ENCODE measurements at places on chromosomes 16 and 17. TPM values are rescaled to one million over a fixed set of nuclear protein-coding genes. Genes with fewer than 3 reads are reported as not detected.

GRCh38 chr16:85798901-85799496, 345 bp downstream of the EMC8 start:
- no peak for DNase-seq

DNA sequence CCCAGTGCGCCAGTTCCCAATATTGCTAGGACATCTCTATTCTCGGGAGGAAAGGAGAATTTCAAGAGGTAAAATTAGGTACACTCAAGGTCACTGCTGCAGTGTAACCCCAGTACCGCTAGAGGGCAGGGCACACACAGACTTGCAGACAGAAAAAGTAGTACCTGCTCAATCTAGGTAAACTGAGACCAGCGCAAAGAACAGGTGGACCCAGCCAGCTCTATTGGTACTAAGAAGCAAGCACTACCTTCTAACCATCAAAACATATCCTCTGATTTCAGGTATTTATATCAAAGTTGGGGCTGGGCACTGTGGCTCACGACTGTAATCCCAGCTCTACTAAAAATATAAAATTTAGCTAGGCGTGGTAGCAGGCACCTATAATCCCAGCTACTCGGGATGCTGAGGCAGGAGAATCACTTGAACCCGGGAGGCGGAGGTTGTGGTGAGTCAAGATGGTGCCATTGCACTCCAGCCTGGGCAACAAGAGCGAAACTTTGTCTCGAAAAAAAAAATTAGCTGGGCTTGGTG, 3.6 kb upstream of the WDR81 start:
- peak; percentile 69 for DNase-seq

DNA sequence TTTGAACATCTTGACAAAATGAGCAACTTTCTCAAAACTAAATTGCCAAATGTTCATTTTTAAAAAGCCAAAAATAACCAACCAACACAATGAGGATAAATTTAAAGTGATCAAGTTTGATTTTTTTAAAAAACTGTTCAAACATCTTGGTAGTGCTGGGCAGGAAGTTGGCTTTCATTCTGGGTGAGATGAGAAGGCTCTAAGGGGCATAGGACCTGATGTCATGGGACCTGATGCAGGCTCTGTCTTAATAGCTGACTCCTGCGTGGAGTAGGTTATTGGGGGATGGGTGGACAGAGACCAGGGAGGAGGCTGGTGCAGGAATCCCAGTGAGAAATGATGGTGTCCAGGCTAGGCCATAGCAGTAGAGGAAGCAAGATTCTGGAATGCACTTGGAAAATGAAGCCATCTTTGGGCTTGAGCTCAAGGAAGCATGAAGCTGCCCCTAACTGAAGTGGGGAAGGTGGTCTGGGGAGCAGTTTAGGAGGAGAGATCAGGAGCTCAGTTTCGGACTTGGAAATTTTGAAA, 20.4 kb downstream of the NLRC5 start:
- DNase-seq, result no peak

- no peak for DNase-seq
Observed at GRCh38 chr17:17448723-17449122, 28.1 kb upstream of the MED9 start.

Gene KIFC3
- total RNA-seq, result 198 TPM

Gene DCXR
- total RNA-seq, result 140 TPM

Gene SHCBP1
- 46.5 TPM for total RNA-seq

Gene NGFR
- 60.6 TPM for total RNA-seq

Gene AOC3
- total RNA-seq, result 0.62 TPM

GRCh38 chr16:50836121-50836621, 94.3 kb downstream of the CYLD start:
- DNase-seq, result no peak

DNA sequence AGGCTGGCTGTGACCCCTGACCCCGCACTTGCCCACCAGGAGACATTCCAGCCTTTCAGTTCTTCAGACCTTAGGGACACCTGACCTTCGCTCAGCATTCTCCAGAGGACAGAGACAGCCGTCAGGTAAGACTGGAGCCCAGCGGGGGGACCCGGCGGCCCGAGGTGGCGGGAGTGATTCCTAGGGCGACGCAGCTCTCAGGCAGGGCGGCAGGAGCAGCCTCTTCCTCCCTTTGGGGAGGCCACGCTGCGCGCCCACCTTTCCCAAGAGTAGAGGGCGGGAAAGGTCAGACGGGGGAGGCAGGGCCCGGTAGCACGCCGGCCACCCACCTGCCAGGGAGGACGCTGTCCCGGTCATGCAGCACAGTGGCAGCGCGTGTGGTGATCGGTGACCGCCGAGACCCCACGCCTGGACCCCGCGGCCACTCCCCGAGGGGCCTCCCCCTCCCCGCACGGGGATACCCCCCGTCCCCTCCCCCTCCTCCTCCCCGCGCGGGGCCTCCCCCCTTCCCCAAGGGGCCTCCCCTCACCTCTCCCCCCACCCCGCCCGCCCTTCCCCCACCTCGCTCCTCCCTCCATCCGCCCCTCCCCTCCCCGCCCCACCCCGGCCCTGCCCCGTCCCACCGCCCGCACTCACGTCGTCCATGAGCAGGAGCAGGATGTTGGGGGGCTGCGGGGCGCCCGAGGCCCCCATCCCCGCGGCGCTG, 472 bp downstream of the GALNS start:
- DNase-seq, result no peak

Gene ZNF597
- 2.4 TPM for total RNA-seq

GRCh38 chr16:35795361-35796029, 2336.1 kb downstream of the TP53TG3F start:
- DNase-seq, result no peak

DNA sequence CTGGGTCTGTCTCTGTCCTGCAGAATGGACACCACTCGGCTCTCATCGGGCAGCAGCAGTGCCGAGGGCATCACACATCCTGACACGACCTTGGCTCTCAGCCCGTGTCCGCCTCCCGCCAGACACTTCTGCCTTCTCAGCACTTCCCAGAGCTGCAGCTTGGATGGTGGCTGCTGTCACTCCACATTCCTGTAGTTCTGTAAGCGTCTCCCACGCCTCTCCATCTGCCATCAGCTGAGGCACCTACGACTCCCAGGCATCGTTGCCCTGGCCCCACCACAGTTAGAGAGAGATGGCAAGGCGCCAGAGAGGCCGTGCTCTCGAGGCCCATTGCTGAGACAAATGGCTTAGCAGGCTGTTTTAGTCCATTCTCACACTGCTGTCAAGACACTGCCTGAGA, 195.9 kb upstream of the CHMP6 start:
- DNase-seq, result no peak

DNA sequence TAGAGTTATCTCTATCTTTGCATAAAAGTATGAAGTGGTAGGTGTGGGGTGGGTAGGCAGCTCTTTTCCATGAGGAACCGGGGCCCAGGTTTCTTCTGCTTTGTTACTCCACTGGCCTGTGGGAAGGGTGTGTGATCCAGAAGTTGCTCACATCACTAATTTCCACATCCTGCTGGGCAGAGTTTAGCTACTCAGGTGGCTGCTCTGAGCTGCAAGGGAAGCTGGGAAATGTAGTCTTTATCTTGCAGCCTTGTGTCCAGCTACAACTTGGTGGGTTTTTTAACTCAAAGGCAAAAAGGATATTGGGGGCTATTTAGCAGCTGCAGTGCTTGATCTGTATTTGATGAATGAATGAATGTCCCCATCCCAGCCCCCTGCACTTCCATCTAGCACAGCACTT, 335.3 kb downstream of the SNX29 start:
- no peak for DNase-seq

All from A673 (cell line).